ENCODE measurements at places on chromosomes 6 and 20.

GRCh38 chr6:30981942-30982772 is 1.4 kb upstream of the MUC21 start:
- DNase-seq: no peak

DNA sequence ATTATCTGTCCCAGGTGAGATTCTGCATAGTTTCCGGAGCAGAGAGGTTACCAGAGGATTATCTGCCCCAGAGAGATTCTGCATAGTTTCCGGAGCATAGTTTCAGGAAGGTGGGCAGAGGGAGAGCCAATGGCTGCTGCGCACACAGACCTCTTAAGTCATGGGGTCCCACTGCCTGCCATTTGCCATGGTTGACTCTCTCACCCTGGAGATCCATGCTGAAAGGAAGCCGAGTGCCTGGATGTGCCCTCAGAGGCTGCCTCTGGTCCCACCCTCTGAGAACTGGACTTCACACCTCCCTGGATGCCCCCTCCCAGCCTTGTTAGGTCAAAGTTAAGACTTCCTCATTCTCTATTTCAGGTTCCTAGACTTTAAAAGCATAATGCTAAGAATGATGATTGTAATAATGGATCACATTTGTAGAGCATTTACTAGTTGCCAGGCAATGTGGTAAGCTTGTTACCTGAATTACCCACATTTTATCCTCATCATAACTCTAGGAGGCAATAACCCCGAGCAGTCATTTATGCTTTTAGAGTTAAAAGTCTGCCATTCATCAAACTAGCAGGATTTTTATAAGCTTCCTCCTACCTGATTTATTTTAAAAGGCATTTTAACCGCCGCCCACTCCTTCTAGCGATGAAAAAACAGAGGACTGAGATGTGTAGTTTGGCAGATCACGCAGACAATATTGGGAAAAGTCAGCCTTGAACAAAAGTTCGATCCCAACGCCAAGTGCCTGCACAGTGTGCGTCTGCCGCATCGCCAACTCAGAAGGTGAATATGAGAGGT is 11.9 kb downstream of the SERPINB9 start:
- DNase-seq: no peak

- DNase-seq: no peak
Measured at GRCh38 chr20:5045906-5046305, 44.6 kb upstream of the SLC23A2 start.

- no peak for DNase-seq
Measured at GRCh38 chr6:104541411-104541810, 318.3 kb downstream of the HACE1 start.

DNA sequence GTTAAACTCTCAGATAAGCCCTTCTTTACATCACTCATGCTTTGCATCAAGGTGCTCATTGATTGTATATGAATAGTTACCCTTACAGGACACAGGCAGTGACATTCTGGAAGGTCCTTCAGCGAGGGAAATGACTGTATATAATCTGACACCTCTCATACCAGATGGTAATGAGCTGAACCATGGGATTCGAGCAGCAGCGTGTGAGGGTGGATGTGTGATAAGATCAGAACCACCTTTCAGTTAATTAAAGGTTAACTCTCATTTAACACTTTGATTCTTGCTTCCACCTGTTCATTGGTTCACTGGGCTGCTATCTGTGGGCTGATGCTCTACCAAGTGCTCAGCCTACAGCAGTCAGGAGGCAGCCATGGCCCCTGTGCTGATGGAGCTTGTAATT is 24.2 kb downstream of the NEDD9 start:
- no peak for DNase-seq

DNA sequence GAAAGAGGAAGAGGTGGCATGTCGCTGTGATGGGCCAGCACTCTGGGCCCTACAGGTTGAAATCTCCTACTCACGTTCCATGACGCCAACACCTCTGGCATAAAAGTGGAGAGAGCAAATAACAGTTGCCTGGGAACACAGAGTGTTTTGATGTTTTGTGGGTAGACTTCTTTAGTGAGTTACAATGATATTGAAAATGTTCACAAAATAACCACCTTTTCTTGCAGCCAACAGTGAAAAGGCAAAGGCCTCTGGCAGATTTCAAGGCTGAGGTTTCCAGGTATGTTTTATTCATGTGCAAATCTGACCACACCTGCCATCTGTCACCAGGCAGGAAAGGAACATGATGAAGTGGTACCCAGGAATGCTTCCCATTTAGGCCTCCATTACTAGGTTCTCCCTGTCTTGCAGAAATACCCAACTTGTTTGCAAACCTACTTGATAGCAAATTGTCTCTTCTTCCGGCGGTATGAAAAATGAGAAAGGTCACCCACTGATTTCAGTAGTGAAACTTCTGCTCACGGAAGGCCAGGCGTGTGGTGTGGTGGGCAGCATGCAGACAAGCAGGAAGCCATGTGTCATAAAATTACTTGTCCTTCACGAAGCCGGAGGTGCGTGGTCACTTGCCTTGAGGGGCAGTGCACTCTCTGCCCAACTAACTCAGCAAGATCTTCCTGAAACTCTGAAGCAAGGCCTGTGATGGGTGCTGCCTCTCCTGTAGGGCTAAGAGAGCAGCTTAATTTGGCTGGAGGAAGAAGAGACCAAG is 299.1 kb upstream of the PRDM1 start:
- no peak for DNase-seq

- no peak for DNase-seq
Measured at GRCh38 chr6:166143011-166143410, 24.6 kb downstream of the TBXT start.

DNA sequence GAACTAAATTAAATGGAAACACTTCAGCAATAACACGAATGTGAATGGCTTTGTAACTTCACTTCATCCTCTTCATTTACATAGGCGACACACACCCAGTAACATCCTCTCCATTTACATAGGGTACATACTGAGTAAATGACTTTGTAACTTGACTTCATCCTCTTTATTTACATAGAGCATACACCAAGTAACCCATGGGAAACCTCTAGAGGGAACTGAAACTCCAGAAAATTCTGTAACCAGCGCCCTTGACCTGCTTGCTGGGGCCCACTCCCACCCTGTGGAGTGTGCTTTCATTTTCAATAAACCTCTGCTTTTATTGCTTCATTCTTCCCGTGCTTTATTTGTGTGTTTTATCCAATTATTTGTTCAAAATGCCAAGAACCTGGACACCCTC is 81.6 kb upstream of the OPRM1 start:
- DNase-seq: no peak

DNA sequence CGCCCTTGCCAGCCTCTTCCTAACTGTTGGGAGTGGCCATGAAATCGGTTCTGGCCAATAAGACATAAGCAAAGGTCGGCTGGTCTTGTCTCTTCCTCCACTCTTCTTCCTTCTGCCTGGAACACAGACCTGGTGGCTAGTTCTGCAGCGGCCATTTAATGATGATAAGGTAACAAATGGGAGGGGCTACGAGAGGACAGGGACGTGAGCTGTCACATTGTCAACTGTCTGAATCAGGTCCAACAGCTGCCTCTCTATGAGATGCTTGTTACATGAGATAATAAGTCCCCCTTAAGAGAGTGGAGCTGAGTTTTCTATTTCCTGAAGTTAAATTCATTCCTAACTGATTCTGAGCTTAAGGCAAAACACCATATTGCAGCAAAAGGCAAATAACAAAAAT is 12.5 kb upstream of the TMEM242 start:
- peak; percentile 16 for DNase-seq

GRCh38 chr6:88920774-88921733 is 42.4 kb downstream of the RNGTT start:
- DNase-seq: no peak

DNA sequence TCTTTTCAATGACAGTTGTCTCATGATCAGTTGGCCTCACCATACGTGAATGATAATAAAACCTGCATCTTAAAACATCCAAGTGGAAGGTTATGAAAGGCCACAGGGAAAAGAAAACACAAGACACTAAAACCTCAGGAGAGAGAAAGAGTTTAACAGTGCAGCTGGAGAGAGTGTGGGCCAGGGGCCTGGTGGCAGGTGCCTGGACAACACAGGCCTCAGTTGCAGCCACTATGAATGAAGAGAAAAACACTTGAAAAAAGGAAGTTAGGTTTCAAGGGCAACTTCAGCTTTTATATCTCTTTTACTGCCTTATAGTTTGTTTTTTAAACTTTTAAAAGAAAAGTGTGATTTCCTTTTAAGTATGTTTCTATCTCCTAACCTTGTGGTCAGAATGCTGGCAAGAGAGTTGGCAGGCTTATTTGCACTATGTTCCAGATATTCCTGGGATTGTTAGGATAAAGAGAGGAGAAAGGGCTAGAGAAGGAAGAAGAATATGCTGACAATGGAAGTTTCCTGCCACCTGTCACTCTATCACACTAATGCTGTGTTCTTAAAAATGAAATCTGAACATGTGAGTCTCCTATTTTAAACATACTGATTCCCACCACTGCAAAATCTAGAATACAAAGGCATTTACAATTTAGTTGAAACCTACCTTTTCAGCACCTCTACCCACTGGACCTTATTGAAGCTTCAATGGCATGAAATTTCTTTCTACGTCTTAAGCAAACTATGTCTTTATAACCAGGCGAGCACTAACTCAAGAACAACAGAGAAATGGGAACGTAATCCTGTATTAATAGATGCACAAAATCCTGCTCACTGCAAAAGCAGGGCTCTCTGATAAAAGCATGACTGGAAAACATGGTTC is 222.4 kb downstream of the CD83 start:
- no peak for DNase-seq

DNA sequence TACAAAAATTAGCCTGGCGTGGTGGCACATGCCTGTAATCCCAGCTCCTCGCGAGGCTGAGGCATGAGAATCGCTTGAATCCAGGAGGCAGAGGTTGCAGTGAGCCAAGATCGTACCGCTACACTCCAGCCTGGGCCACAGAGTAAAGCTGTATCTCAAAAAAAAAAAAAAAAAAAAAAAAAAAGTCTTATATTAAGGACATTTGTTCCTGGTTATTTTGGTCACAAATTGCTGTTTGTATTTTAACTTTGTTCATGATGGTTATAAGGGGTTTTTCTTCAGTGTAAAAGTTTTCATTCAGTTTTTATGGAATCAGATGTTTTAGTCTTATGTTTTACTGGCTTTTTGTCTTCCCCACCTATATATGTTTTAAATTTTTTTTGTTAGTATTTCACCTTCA is 13.9 kb downstream of the FILIP1 start:
- DNase-seq: no peak

All from SK-N-DZ (cell line).